ENCODE measurements at places on chromosomes 1 and 21.
A peak's percentile ranks its signal among the peaks of the same experiment; 100 is the strongest.

GRCh38 chr21:43805275-43805800, 16.0 kb downstream of the RRP1 start:
- no peaks in the 10 kb centered on the region for H3K27me3 ChIP-seq
- peak overlapping the region; percentile 36 for H3K27ac ChIP-seq
- DNase-seq = no peak
- no peak overlapping the region for H3K4me3 ChIP-seq

DNA sequence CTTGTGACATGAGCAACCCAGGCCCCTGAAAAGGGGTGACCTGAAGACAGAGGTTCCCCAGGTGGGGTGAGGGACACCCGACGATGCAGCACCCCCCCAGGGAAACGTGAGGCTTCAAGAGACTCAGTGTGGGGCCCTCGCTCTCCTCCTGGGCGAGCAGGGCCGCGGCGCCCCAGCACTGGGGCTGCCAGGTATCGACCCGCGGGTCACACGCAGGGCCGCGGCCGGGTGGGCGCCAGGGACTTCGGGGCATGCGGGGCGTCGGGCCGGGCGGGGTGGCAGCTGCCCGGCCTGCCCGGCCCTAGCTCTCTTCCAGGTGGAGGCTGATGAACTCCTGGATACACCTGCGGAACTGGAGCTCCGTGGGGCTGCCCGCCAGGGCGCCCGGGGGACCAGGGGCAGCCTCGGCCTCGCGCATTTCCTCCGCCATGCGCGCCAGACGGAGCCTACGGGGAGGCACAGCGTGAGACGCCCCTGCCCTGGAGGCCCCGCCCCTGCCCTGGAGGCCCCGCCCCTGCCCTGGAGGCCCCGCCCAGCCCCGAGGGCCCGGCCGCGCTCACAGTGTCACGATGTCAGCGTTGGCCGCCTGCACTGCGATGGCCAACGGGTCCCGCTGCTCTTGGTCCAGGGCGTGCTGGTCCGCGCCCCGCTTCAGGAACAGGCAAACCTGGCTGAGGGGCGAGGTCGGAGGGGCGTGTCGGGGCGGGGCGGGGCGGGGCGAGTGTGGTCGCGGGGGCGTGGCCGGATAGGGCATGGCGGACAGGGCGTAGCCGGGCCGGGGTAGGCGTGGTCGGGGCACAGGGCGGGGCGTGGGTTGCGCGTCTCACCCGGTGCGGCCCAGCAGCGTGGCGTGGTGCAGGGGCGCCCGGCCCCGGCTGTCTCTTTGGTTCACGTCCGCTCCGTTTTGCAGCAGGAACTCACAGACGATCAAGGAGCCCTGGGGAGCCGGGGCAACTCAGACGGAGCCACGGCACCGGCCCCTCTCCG, 13.3 kb downstream of the SCNN1D start:
- no peaks in the 10 kb centered on the region for H3K27me3 ChIP-seq
- peaks cover 3% of the 10 kb centered on the region for H3K36me3 ChIP-seq
- no peak for DNase-seq
- no peak overlapping the region for H3K4me3 ChIP-seq

DNA sequence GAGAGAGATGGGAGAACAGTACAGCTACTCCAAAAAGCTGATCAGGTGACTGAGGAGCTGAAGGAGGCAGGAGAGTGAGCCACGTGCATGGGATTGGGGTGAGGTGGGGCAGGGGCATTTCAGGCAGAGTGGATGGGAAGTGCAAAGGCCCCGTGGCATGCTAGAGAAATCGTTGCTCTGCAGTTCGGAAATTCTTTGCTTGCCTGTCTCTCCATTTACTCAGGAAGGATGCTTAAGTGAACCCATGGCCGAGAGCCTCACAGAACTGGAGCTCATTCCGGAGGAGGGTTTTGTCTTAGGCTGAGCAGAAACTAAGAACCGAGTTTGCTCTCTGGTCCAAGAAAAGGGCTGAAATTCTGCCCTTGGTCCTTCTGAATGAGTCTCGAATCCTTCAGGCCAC, 139.8 kb upstream of the TMEM51 start:
- no peak for DNase-seq
- no peak overlapping the region for H3K4me3 ChIP-seq
- no peak overlapping the region for H3K27ac ChIP-seq
- H3K4me1 ChIP-seq = peaks cover 2% of the 10 kb centered on the region

- peaks cover 5% of the 10 kb centered on the region for H3K27me3 ChIP-seq
- peaks cover 20% of the 10 kb centered on the region for H3K36me3 ChIP-seq
- H3K4me1 ChIP-seq = peaks cover 17% of the 10 kb centered on the region
- H3K27ac ChIP-seq = peak overlapping the region; percentile 66
Measured at GRCh38 chr1:62433861-62434617, 2.8 kb upstream of the USP1 start.

- H3K27me3 ChIP-seq = no peaks in the 10 kb centered on the region
- H3K4me1 ChIP-seq = peaks cover 53% of the 10 kb centered on the region
- peak overlapping the region; percentile 89 for H3K27ac ChIP-seq
- no peak for DNase-seq
Measured at GRCh38 chr1:234398849-234399381, 25.7 kb downstream of the COA6 start.

- H3K4me1 ChIP-seq = no peaks in the 10 kb centered on the region
- no peaks in the 10 kb centered on the region for H3K36me3 ChIP-seq
- no peak overlapping the region for H3K27ac ChIP-seq
- H3K27me3 ChIP-seq = peaks cover 30% of the 10 kb centered on the region
Measured at GRCh38 chr1:225950905-225951497, 10.0 kb upstream of the LEFTY2 start.

GRCh38 chr1:97070376-97070775, 348.8 kb downstream of the PTBP2 start:
- DNase-seq = no peak
- no peaks in the 10 kb centered on the region for H3K4me1 ChIP-seq
- H3K4me3 ChIP-seq = no peak overlapping the region
- no peaks in the 10 kb centered on the region for H3K27me3 ChIP-seq

- H3K4me1 ChIP-seq = no peaks in the 10 kb centered on the region
- H3K36me3 ChIP-seq = no peaks in the 10 kb centered on the region
- DNase-seq = no peak
- H3K27ac ChIP-seq = no peak overlapping the region
Measured at GRCh38 chr1:215044151-215044550, 38.4 kb upstream of the KCNK2 start.

- H3K4me1 ChIP-seq = peaks cover 22% of the 10 kb centered on the region
- peaks cover 16% of the 10 kb centered on the region for H3K27me3 ChIP-seq
- peak overlapping the region; percentile 57 for H3K27ac ChIP-seq
- H3K4me3 ChIP-seq = peak overlapping the region; percentile 25
- no peak for DNase-seq
Measured at GRCh38 chr1:12594966-12595756, 22.8 kb downstream of the DHRS3 start.

DNA sequence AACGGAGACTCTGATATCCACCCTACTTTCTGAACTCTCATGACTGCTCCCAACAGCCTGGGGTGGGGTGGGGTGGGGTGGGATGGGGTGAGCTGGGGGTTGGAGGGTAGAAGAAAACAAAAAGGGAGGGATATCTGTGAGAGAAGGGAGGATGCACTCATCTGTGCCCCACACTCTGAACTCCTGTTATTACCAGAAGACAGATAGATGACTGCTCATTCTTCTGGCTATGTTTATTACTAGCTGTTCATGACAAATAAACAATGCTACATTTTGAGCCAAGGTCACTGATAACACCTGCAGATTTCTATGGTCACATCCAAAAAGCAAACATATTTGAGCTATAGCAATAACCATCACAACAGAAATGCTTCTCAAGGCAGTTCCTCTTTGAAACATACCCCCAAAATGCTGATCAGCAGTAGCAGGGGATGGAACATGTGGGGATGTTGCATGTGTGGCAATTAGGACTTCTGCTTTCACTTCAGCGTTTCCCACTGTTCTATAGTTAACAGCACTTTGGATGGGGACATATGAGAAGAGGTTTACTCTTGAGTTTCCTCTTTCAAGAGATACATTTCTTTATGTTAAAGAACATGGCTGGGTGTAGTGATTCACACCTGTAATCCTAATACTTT, 43.3 kb downstream of the GPR3 start:
- no peaks in the 10 kb centered on the region for H3K27me3 ChIP-seq
- H3K4me1 ChIP-seq = peaks cover 78% of the 10 kb centered on the region
- peaks cover 36% of the 10 kb centered on the region for H3K36me3 ChIP-seq
- peak overlapping the region; percentile 89 for H3K27ac ChIP-seq

- no peaks in the 10 kb centered on the region for H3K4me1 ChIP-seq
- no peak overlapping the region for H3K4me3 ChIP-seq
Measured at GRCh38 chr21:19034041-19034440, 630.5 kb upstream of the TMPRSS15 start.

GRCh38 chr1:170790651-170791071, 126.7 kb downstream of the PRRX1 start:
- peaks cover 5% of the 10 kb centered on the region for H3K27me3 ChIP-seq
- no peak for DNase-seq
- no peak overlapping the region for H3K27ac ChIP-seq

- H3K27me3 ChIP-seq = no peaks in the 10 kb centered on the region
- no peaks in the 10 kb centered on the region for H3K36me3 ChIP-seq
- H3K4me1 ChIP-seq = no peaks in the 10 kb centered on the region
Measured at GRCh38 chr1:240998441-240999015, 358.5 kb downstream of the RGS7 start.

DNA sequence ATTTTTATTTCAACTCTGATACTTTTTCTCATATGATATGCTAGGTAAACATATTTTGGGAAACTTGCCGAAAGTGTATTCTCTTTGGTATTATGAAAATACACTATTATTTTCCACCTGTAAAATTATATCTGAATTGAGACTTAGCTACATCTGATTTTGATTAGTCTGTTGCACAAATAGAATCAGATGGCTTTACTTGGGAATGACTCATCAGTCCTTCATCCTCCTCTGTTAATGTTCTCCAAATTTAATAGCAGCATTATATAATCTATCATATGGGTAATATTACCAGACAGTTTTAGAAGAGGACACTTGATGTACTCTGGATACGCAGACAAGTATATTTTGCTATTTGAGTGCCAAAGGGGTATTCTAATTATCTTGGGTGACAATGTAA, 245.3 kb downstream of the CTH start:
- H3K27ac ChIP-seq = no peak overlapping the region
- peaks cover 1% of the 10 kb centered on the region for H3K27me3 ChIP-seq
- no peaks in the 10 kb centered on the region for H3K36me3 ChIP-seq
- no peak overlapping the region for H3K4me3 ChIP-seq
- no peak for DNase-seq

GRCh38 chr1:22636927-22637326, 499 bp downstream of the C1QA start:
- H3K4me1 ChIP-seq = no peaks in the 10 kb centered on the region
- no peaks in the 10 kb centered on the region for H3K36me3 ChIP-seq
- H3K4me3 ChIP-seq = no peak overlapping the region

- no peaks in the 10 kb centered on the region for H3K4me1 ChIP-seq
- no peak for DNase-seq
- no peaks in the 10 kb centered on the region for H3K36me3 ChIP-seq
- H3K4me3 ChIP-seq = no peak overlapping the region
- no peak overlapping the region for H3K27ac ChIP-seq
Measured at GRCh38 chr1:216055004-216055403, 368.2 kb downstream of the USH2A start.

- no peak overlapping the region for H3K27ac ChIP-seq
- H3K27me3 ChIP-seq = no peaks in the 10 kb centered on the region
- H3K36me3 ChIP-seq = no peaks in the 10 kb centered on the region
- H3K4me3 ChIP-seq = no peak overlapping the region
- no peak for DNase-seq
- H3K4me1 ChIP-seq = no peaks in the 10 kb centered on the region
Measured at GRCh38 chr1:189596197-189596596, 881.5 kb downstream of the BRINP3 start.

DNA sequence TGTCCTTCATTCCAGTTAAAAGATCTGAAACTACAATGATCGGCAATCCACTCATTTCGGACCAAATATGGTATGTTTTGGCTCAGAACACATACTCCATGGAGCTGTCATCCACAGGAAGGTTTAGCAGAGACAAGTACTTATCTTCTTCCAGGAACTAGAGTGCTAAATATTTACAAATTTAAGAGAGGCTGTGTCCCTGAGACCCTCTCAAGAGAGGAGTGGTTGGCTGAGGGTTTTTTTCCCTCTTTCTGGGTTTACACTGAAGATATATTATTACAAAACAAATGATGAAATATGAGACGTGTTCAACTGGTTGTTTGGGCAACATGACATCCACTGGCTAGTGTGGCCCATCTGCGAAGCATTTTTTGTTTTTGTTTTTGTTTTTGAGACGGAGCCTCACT, 25.9 kb upstream of the NID1 start:
- H3K27me3 ChIP-seq = peaks cover 2% of the 10 kb centered on the region
- no peak overlapping the region for H3K4me3 ChIP-seq
- H3K4me1 ChIP-seq = peaks cover 2% of the 10 kb centered on the region
- no peak for DNase-seq
- H3K36me3 ChIP-seq = no peaks in the 10 kb centered on the region

DNA sequence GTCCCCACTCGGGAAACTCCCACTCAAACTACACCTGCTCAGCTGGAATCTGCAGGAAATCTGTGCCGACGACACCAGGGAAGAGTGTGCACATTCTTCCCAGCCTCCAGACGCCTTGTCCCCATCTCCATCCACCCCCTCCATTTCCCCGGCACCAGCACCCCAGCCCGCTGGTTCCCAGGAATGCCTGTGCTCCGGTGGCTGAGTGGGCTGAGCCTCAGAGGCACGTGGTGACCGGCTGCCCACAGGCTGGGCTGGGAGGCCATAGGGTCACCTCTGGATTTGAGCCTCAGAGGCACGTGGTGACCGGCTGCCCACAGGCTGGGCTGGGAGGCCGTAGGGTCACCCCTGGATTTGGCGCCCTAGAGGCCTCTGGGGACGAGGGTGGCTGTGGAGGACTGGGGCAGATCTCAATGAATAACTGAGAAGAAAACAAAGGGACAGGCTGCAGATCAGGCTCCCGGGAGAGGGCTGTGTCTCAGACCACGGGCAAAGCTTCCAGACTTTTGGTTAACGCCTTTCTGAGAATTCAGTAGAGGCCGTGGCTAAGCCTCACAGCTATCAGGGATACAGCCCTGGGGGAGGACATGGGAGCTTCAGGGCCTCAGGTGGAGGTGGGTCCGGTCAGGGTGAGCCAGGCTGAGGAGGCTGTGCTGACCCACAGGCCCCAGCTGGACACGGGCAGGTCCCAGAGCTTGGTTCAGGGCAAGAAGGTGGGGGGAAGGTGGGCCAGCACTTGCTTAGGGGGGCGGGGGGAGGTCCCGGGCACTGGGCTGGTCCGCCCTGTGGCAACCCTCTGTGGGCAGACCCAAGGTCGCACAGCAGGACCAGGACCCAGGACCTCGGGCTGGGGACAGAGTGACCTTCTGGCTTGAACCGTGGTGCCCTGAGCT, 17.3 kb upstream of the TTLL10 start:
- no peak for DNase-seq
- H3K4me1 ChIP-seq = peaks cover 17% of the 10 kb centered on the region
- H3K36me3 ChIP-seq = peaks cover 19% of the 10 kb centered on the region
- H3K27ac ChIP-seq = peak overlapping the region; percentile 64

All from activated CD4-positive, alpha-beta T cell treated with anti-CD3 and anti-CD28 coated beads, Interleukin-2, amount 10 ng/mL, durations not matched to agents 7 days and 5 days (primary cell).